ENCODE measurements at places on chromosomes 7 and 10. TPM values are rescaled to one million over a fixed set of nuclear protein-coding genes. Genes with fewer than 3 reads are reported as not detected.
A peak's percentile ranks its signal among the peaks of the same experiment; 100 is the strongest.

DNA sequence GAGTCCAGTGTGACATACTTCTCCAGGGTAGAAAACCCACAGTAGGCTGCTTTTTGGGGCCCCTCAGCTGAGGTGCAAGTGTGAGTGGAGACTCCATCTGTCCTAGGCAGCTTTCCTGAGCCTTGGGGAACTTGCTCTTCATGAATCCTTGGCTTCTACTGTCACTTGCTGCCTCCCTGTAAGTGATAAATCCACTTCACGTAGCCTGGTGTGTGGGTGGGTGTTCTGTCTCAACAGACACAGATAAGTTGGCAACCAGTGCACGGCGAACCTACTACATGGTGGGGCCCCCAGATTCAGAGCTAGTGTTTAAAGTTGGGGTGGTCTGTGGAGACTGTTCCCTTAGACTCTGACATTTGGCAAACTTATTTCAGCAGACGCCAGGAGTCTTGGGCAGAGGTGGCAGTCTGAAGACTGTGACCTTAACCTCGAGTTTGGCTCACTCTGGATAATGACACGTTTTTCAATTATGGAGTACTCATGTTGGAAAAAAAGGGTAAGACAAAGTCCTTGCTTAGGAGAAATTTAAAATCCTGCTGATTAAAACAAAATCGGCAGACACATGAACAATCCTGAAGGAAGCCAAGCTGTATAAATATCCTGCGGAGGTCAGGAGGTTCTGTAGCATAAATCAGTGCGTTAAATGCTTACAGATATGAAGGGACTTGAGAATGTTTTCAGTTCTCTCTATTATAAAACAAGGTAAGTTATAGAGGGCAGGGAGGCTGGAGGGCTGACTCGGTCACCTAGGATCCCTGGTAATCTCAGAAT is 376.9 kb downstream of the PHTF2 start:
- DNase-seq: no peak

DNA sequence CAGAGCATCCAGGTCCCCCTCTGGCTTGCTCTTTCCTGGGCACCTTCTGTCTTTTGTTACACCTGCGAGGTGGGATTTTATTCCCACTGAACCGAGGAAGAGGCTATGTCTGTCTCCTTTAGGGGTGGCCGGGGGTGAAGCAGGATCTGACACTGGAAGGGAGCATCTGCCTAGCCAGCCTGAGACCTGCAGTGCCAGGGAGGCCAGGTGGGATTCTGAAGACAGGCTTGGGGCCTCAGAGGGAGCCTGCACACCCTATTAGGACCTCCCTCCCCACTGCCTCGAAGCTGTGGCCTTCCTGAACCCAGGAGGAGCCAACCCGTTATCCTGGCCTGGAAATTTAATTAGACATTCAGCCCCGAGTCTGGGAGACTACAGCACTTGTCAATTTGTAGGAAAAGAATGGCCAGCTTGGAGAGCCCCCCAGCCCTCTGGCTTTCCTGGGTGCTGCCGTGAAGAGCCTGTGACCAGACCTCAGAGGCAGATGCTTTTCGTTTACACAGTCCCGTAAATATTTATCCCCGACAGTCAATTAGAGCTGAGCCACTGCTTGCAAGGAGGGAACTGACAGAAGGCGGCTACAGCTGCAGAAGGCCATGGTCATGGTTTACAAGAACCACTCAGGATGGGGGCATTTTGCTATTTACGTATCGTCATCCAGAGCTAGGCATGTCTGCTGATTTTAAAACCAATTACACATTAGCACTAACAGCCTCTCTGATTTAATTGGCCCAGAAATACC is 19.7 kb downstream of the CHAT start:
- DNase-seq: no peak

DNA sequence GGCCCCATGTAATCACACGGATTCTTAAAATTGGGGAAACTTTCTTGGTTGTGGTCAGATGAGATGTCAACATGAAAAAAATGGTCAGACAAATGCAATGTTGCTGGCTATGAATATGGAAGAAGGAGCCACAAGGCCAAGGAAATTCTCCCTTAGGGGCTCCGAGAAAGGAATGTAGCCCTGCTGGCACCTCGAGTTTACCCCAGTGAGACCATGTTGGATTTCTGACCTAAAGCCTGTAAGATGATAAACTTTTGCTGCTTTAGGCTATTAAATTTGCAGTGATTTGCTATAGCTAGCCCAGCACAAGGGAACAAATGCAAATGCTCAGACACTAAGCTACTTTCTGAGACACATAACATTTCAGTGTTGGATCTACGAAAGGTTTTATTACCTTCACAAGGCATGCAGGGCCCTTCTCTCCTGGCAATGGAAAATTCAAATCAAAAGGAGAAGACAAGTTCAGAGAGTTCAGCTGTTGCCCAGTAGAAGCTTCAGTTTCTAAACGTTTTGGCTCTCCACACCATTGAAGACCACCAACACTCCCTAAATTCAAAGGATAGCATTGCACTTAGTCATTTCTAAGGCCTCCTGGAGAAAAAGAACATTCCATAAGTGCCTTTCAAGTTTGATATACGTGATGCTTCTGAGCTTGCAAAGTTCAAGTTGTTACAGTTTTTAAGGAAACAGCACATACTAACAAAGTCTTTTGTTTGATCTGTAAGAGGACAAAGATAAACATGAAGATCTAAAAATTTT is 23.4 kb downstream of the MCMBP start:
- DNase-seq: peak; percentile 64

- DNase-seq: no peak
These were observed 54.6 kb downstream of the AFAP1L2 start for GRCh38 chr10:114349522-114350215.

DNA sequence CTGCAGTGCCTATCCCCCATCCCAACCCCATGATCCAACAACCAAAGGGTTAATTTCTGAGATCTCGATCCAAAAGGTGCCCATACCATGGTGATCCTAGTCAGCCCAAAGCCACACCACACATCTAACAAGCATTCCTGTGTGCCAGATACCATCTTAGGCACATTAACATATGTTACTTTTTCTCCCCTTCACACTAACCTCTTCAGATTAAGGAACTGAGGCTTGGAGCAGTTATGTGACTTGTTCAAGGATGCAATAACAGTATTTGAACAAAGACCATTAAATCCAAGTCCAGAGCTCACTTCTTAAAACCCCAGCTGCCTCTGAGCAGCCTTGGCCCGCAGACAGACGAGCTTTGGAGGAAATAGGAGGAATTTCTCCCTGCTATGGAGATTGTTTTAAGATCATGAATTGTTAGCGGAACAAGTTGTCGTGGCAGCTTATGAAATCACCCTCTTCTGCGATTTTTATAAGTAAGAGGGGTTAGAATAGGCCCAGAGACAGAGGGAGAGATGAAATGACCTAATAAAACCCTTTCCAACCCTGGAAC is 327.2 kb downstream of the KCNMA1 start:
- DNase-seq: no peak

Gene TMEM184A
- 0.38 TPM for polyA plus RNA-seq

Gene NKX1-2
- not detected for polyA plus RNA-seq

Gene CCL24
- not detected for polyA plus RNA-seq

Gene OR2A12
- not detected for polyA plus RNA-seq

Gene KIAA1217
- polyA plus RNA-seq: 2.2 TPM

Gene GNGT1
- not detected for polyA plus RNA-seq
